Mesenteric fat pad (tissue), 1 donor: ENCODE measurements at places on chromosomes 3 and 15. TPM values are rescaled to one million over a fixed set of nuclear protein-coding genes. Genes with fewer than 3 reads are reported as not detected.

The DAZL gene
- total RNA-seq, result not detected

DNA sequence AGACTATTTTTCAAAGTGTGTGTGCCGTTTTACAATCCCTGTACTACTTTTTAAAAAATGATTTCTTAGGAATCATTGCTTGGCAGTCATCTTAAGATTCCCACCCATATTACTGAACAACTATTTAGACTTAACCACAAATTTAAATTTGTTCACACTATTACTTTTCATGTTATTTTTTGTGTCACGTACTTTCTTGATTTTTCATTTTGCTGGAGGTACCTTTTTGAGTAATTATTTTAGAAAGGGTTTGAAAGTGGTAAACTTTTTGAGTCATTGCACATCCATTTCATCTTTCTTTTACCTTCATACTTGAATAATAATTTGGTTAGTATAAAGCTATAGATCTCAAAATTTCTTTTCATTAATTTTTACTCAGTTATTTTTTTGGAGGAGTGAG is 16.9 kb downstream of the CMTM8 start:
- DNase-seq, result no peak

DNA sequence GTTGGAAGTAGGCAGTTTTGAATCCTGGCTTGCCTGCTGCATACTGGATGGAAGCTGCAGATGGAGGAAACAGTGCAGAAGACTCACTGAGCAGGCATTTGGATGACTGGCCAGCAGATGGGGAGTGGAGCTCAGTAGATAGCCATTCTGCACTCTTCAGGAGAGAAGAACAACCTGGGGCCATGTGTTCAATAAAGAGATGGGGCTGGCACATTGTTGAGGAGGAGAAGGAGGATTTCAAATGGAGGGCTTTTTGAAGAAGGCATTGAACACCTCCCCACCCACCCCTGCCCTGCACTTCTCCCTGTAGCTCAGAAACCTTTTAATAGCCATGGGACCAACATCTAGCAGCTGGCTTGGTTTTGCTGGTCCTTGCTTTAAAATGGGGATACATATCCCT is 109.8 kb downstream of the CACNA1D start:
- DNase-seq, result no peak

The AADACL2 gene
- total RNA-seq, result 0.22 TPM
